Type B pancreatic cell (in vitro differentiated cells): ENCODE measurements at places on chromosomes 1 and 21.

DNA sequence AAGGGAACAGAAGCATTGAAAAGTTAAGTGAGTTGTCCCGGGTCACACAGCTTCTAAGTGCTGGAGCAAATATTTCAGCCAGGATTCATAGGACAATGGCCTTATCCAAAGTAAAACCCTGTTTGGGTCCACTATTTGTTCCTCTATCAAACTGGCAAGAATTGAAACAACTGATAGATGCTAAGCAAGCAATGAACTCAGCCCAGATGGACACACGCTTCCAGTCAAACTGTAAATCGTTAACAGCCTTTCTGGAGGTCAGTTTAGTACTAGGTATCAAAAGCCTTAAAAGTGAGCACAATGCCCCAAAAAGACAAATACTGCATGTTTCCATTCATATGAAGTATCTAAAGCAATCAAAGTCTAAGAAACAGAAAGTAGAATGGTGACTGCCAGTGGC is 779 bp upstream of the SVBP start:
- no peak for DNase-seq

- DNase-seq, result no peak
Observed at GRCh38 chr1:81679942-81680341, 120.8 kb upstream of the ADGRL2 start.

- DNase-seq, result no peak
Observed at GRCh38 chr1:161115132-161115711, 2.6 kb downstream of the PFDN2 start.

DNA sequence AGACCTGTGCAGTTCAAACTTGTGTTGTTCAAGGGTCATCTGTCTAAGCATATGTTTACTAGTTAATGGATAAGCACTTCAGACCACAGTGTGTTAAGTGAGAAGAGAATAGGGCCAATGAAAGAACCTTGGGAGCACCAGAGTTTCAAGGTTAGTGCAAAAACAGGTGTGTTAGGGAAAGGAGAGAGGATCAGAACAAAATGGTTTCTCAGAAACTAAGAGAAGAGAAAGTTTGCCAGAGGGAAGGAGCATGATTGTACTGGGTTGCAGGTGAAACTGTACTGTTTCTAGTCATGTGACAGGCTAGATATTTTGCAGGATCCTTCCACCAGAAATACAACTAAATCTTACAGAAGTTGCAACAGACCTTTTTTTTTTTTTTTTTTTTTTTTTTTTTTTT is 23.3 kb downstream of the RPRD2 start:
- no peak for DNase-seq

DNA sequence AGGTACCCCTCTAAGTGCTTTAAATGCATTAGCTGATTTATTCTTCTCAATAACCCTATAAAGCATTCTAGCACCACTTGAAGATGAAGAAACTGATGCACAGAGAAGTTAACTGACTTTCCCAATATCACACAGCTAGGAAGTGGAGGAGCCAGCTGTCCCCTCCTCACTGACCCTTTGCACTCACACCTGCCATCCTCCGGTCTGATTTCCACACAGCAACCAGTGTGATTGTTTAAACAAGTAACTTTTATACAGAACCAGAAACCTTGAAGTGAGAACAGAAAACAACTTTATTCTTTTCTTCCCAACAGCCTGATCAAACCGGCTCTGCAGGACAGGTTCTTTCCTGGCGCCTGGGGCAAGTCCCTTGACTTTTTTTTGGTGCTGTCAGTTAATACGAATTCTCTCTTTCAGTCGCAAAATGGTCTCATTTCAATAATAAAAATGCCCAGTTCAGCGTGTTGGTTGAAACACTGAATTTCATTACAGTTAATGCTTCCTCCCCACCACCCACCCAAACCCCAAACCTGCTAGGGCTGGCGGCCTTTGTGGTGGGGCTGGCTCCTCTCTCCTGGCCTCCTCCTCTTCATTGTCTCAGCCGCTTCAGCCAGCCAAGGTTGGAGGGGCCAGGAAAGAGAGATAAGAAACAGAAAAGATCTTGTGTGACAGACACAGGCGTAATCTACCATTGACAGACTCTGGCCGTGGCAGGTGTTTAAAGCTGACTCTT is 26.4 kb upstream of the EEIG2 start:
- DNase-seq, result no peak

DNA sequence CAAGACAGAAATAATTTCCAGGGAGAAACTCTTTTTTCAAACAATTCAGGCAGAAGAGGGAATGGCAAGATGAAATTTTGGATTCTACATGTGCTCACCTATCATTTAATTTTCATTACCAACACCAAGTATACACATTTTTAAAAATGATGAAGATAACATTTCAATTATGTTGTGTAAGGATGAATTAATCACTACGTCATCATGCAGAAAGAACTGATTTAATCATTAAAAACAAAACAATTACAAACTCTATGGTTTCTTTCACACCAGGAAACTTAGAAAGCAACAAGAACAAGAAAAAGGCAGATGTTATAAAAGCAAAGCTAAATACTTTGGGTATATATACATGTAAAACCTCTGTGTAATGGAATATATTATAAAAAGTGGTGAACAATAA is 668.5 kb downstream of the NCAM2 start:
- no peak for DNase-seq

DNA sequence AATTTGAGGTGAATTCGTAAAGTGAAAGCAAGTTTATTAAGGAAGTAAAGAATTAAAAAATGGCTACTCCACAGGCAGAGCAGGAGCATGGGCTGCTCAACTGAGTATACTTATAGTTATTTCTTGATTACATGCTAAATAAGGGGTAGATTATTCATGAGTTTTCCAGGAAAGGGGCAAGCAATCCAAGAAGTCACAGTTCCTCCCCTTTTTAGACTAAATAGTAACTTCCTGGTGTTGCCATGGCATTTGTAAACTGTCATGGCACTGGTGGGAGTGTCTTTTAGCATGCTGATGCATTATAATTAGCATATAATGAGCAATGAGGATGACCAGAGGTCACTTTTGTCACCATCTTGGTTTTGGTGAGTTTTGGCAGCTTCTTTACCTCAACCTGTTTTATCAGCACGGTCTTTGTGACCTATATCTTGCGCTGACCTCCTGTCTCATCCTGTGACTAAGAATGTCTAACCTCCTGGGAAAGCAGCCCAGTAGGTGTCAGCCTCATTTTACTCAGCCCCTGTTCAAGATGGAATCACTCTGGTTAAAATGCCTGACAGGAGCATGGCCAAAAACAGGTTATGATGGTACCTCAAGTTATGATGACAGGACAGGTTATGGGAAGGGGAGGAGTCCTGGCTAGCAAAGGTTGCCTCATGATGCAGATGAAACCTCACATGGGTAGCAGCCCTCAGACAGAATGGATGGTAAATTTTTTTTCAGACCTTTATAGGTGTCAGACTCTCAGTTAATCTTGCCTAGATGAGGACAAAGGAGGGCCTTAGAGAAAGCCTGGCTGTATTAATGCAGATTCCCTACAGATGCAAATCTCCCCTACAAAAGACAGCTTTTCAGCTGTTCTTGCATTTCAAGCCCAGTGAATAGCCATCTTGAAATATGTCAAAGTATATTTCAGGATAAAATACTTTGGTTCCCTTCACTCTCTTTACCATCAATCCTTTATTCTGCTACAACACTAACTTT is 49.7 kb downstream of the SIPA1L2 start:
- no peak for DNase-seq

- no peak for DNase-seq
Observed at GRCh38 chr1:89945852-89946476, 48.9 kb upstream of the ZNF326 start.

DNA sequence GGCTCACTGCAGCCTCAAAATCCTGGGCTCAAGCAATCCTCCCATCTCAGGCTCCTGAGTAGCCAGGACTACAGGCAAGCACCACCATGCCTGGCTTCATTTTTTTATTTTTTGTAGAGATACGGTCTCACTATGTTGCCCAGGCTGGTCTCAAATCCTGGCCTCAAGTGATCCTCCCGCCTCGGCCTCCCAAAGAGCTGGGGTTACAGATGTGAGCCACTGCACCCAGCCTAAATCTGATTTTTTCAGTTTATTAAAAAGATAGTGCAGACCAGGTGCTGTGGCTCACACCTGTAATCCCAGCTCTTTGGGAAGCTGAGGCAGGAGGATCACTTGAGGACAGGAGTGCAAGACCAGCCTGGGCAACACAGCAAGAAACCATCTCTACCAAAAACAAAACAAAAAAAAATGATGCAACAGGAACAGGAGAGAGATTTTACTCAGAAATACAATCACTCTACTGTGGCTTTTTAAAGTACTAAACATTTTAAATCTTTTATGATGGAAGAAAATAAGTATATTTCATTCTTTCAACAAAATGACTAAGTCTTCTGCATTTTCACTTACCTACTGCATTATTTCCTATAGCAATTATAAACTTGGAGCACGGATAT is 1.9 kb downstream of the PSMG1 start:
- no peak for DNase-seq

GRCh38 chr21:29704719-29705118 is 235.1 kb downstream of the GRIK1 start:
- DNase-seq, result no peak
